CD4-positive, alpha-beta T cell treated with Interleukin-12 subunit alpha and Interleukin-12 subunit beta, for 1 hour (primary cell): ENCODE measurements at places on chromosomes 3 and 15.

DNA sequence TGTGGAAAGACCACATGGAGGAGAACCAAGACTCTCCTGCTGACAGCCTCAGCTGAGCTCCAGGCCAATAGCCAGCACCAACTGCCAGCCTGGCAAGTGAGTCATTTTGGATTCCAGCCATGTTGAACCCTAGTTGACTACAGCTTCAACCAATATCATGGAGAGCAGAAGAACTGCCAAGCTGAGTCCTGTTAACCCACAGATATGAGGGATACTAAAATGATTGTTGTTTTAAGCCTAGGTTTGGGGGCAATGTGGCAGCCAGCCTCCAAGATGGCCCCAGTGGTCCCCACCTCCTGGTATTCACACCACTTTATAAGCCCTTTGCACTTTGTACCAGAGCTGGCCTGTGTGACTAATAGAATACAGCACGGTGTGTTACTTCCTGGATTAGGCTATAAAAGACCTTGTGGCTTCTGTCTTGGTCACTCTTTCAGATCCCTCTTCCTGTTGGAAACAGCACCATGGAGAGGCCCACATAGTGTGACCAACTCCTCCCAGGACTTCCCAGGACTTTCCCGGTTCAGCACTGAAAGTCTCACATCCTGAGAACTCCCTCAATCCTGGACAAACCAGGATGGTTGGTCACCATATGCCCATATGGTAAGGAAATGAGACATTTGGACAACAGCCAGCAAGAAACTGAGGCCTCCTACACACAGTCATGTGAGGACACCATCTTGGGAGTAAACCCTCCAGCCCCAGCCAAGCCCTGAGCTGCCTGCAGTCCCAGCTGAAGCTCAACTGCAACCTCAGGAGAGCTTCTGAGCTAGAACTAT, 32.4 kb upstream of the CDV3 start:
- DNase-seq = no peak

DNA sequence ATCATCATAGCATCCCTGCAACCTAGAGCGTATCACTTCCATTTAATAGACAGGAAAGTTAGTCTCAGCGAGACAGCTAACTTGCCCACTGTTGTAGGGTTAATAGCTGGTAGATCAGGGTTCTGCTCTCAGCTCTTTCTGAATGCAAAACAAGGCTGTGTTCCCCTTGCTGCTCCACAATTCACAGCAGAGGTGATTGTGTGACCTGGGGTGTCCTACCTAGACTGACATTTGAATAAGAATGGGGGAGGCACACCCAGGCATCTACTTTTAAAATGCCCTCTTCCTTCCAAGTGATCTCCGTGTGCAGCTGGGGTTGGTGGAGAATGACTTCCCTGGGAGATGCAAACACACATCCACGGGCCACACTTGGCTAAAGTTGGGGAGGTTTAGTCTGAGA, 43.0 kb upstream of the CACNA2D3 start:
- no peak for DNase-seq

DNA sequence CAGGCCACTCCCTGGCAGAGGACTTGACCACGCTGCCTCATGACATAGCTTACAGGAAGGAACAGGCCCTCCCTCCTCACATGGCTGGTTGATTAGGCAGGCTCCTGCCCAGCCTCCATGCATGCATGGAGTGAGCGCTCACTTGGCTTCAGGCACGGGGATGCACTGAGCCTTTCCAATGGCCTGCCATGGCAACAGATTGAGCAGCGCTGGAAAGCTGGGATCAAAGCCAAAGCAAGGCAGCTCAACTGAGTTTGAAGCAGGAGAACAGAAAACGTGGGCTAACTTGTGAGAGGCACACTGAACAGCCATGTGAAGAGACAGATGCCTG, 5.9 kb upstream of the GRAMD2A start:
- no peak for DNase-seq

DNA sequence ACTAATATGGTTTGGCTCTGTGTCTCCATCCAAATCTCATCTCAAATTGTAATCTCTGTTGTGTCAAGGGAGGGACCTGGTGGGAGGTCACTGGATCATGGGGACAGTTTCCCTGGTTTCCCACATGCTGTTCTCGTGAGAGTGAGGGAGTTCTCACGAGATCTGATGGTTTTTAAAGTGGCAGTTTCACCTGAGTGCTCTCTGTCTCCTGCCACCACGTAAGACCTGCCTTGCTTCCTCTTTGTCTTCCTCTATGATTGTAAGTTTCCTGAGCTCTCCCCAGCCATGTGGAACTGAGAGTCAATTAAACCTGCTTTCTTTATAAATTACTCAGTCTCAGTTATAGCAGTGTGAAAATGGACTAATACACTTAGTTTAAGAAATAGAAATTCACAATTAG, 228.9 kb downstream of the CD47 start:
- no peak for DNase-seq
